Activated T-helper 1 cell treated with Interleukin-2 at 50 U/mL for 16 hours (primary cell): ENCODE measurements at places on chromosomes 11 and 22.

GRCh38 chr22:45572444-45572843 is 69.8 kb downstream of the FBLN1 start:
- DNase-seq, result no peak

GRCh38 chr11:93492464-93493251 is 50.5 kb downstream of the SMCO4 start:
- no peak for DNase-seq

GRCh38 chr11:8085011-8085645 is 4.1 kb downstream of the TUB start:
- DNase-seq, result no peak

- DNase-seq, result no peak
Measured at GRCh38 chr22:26109686-26110315, 59.5 kb upstream of the SEZ6L start.

GRCh38 chr11:15738931-15739330 is 617.4 kb downstream of the SOX6 start:
- no peak for DNase-seq

DNA sequence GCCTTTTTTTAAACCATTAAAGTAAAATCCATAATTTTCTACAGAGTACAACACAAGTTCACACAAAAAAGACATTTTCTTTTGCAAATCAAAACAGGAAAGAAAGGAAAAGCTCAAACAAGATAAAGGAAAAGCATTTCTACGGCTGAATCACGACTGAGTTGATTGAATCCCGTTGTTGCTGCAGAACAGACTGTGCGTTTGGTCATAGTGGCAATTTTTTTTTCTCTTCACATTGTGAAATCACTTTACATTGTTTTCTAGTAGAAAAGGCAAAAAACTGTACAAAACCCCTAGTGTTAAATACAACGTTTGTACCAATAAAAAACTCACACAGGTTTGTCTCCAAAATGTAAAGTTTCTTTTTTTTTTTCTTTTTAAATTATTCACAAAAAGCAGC is 17.3 kb upstream of the RAPSN start:
- no peak for DNase-seq

- no peak for DNase-seq
Measured at GRCh38 chr22:27879923-27880322, 39.1 kb downstream of the PITPNB start.
